AG08396 (cell line): ENCODE measurements at places on chromosomes 3 and 15.
A peak's percentile ranks its signal among the peaks of the same experiment; 100 is the strongest.

- DNase-seq, result no peak
These were observed 615.2 kb upstream of the NR2F2 start for GRCh38 chr15:95715116-95715903.

- DNase-seq, result no peak
These were observed 8.0 kb downstream of the IDH3A start for GRCh38 chr15:78157203-78157602.

DNA sequence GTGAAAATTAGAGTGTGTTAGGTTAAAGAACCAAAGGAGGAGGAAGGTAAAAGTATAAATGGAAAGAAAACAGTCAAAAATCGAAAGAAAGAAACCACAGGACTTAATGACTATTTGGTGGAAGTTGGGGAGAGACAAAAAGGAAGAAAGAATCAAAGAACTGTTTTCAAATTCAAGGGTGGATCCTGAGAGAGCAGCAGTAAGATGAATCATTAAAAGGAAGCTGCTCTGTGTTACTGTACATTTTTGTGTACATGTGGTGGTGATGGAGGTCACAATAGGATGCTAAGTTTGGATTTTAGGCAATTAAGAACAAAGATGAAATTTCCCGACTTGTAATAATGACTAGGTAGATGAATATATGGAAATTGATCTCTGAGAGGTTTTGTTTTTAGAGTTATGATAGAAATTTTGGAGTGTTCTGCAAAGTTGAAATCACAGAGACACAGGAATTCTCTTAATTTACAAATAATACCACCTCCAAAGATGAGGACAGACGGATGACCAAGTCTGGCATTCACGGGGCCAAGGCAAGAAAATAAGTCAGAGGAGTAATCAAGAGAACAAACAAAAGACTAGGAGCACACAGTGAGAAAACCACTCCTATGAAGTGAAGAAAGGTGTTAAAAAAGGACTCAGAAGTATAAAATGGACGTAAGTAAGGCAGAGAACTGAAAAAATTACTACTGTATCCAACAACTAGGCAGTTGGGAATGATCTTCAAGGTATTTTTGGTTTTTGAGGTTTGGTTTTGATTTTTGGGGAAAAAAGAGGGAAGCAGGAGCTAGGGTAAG, 7.1 kb downstream of the DHX36 start:
- no peak for DNase-seq

DNA sequence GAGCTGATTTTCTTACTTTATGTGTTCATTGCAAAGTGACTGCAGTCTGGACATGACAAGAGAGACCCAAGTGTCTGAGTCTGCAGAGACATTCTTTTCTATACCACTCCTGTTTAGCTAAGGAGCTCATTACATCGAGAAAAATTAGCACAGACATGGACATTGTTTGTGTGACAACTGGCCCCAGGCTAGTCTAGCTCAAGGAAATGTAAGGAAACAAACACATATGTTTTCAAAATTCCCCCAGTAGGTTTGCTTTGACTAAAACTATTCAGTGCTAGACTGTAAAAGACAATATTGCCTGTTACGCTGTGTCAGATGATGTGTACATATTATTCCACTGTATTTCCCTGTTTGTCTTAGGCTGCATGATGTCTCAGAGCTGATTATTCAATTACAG, 40.9 kb downstream of the TPRG1 start:
- DNase-seq, result no peak

DNA sequence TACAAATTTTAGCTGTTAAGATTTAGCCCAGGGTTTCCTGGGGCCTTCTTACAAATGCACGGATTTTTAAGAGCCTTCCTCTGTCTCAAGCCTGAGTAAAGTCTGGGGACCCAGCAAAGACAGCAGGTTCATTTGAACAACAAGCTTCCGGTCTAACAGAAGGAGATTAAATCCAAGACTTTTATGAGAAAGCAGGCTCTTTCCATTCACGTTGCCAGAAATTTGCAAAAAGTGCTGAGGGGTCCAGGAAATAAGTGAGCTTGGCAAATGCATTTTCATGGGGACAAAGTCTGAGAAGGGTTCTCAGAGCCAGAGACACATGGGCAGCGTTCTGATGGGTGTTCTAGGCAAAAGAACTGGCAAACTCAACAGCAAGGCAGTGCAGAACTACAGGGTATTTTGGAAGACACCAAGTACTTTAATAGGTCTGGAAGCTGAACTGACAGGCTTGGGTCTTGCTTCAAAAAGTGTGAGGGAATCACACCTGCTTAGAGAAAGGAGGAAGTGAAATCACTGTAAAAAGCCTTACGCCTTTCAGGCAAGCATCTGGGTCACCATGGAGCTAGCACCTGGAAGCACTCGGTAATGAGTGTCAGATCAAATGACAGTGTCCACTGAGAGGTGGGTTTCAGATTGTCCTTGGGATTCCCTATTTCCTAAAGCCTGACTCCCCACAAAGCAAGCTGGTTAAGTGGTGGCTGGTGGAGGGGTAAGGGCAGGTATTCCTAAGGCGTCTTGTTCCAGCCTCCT, 115.8 kb upstream of the ARHGEF3 start:
- DNase-seq, result no peak

DNA sequence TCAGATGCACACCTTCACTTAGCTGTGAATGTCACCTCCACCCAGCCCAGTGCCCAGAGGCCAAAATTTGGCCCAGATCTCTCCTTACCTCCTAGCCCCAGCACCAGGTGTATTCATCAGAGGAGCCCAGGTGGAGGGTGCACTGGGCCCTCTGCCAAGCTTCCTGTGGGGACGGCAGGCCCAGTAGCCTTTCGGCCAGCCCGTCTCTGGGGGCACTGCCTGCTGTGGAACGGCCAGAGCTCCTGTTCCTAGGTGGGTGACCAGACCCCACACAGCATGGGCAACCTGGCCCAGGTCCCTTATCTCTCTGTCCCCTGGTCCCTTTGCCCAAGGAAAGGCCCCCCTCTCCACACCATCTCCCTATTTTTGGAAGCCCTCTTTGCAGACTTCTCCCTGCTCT, 67.8 kb downstream of the AAGAB start:
- DNase-seq, result peak; percentile 1

DNA sequence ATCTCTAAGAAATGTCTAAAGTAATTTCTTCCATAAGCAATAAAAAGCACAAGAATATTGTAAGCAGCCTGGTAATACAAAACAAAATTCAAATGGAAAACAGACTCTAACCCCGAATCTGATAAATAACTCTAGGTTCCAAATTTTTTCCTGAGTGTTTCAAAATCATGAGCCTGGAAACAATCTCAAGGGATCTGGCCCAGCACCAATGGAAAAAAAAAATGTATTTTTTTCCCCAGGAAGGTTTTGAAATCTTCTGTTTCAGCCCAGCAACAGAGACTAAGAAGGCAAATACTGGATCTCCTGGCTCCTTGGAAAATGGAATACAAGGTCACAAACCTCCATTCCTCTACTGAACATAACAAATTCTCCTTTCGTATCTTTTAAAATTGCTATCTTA, 13.0 kb downstream of the TBC1D2B start:
- DNase-seq, result no peak

- DNase-seq, result peak; percentile 47
These were observed 109.1 kb downstream of the COL6A6 start for GRCh38 chr3:130626049-130626448.

DNA sequence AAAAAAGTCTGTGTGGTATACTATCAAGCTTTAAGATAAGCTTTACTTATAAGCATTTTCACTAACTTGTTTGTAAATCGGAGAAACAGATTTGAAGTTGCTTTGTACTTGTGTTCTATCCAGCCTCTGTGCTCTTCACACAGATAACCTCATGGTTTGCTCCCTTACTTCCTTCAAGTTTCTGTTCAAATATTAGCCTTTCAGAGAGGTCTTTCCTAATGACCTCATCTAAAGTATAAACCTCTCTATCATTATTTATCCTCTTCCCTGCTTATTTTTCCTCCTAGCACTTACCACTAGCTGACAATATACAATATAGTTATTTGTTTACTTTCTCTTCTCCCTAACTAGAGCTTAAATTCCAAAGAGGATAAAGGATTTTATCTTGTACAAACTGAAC, 180.0 kb downstream of the CBLB start:
- DNase-seq, result no peak

- DNase-seq, result no peak
These were observed 13.3 kb downstream of the ZNF280D start for GRCh38 chr15:56719774-56720555.

- DNase-seq, result no peak
These were observed 1145.3 kb downstream of the OTOL1 start for GRCh38 chr3:162641907-162642306.

DNA sequence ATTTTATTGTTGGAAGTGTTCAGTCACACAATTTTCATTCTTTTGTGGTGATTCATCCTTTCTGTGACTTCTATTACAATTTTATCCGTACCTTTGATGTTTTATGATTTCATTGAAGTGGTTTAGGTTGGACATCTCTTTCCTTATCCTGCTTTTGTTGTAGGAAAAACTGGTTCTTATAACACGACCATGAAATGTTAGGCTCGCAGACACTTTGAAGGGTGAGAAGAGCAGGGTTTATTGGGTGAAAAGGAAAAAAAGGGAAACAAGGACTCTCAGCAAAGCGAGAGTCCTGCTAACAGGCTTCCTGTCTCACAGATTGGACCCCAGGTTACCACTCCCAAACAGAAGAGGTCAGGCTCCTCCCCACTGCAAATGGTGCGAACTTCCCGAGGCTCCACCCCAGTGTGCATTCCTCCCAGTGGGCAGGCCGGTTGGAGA, 257.4 kb downstream of the STXBP5L start:
- no peak for DNase-seq

DNA sequence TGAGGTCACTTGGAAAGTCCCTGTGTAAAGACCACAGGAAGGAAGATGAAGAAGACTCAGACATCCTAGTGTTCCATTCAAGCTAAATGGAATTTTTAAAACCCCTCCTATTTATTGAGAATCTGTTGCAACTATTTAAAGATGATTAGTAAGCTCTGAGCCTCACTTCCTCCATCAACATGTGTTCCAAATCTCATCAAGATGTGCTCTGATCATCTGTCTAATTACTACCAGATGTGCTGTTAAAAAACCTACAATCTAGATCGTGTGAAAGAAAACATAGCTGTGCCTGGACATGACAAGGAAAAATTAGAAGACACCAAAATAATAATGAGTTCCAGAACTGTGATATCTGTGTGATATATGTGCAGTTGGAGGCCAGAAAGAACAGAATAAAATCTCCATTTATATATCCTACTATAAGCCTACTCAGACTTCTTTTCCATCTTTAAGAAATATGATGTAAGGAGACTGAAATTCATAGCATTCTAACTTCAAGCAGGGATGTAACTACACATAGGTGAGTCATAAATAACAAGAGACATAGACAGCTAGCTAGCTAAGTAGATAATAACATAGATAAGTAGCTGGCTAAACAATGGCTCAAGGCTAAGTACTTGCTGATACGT, 7.8 kb downstream of the XPC start:
- peak; percentile 20 for DNase-seq

DNA sequence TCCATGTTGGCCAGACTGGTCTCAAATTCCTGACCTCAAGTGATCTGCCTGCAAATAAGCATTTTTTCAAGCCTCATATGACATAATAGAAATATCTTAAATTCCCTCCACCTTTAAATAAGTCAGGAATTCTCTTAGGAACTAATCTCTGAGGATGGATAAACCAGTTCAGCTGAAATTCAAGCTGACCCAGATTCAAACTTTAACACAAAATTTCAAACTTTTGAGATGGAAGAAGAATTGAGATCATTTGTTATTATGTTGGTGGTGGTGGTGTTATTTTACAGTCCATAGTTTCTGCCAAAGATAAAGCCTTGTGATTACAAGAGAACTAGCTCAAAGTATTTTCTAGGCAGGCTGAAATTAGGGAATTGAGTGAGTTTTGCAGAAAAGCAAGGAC, 85.5 kb downstream of the SSR3 start:
- no peak for DNase-seq

- no peak for DNase-seq
These were observed 71.3 kb downstream of the COL8A1 start for GRCh38 chr3:99709686-99710085.

- no peak for DNase-seq
These were observed 129.1 kb upstream of the CNTN6 start for GRCh38 chr3:963755-964154.

DNA sequence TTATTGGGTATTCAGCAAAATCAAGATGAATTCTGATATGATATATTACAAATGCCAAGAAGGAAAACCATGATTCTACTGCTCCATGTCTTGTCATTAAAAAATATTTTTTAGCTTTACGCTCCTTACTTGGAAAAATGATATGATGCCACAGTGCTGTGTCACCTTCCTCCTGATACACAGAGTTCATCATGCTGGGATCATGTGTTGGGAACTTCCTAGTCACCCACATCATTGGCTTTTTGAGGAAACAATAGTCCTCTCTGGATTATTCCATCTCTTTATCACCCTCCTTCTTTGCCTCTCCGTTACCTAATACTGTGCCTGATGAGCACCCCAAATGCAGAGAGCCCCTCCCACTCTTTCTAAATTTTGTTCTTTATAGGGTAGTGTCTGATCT, 94.3 kb upstream of the PFN2 start:
- no peak for DNase-seq

DNA sequence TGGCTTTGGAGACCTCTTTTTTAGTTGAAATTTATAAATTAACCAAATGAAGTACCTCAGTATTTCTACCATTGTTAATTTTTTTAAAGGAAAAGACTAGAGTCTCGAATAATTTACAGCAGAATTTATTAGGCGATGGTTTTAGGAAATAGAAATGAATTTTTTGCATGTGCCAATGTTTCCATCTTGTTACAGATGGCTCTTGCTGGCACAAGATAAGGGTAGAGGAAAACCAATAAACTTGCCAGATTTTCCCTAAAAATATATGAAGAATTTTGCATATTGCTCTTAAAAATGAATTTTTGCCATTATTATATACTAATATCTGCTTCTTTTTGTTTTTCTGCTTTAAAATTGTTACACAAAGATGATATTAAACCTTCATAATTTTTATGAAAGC, 380.7 kb downstream of the NLGN1 start:
- no peak for DNase-seq

- DNase-seq, result peak; percentile 21
These were observed 115.6 kb downstream of the CHDH start for GRCh38 chr3:53730576-53730975.

DNA sequence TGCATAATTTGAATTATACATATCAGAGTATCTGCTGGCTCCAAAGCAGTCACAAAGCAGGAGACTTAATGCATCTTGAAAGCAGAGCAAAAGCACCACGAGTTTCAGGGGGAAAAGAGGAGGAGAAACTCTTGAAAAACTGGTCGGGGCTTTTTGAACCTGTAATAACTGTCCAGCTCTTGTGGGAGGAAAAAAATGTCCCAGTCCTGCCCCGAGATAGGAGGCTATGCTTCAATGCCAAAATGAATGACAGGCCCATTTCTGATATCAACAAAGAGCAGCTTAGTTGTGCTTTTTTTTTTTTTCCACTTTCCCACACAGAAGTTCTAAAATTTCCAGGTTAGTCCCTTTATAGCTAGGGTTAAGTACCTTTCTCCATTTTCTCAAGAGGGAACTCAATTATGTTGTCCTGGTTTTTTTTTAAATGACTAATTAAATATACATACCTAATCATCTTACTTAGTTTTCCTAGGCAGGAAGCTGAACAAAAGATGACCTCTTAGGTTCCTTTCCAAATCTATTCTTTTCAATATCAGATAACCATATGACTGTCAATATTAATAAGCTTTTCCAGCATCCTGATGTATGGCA, 120.2 kb downstream of the TFDP2 start:
- no peak for DNase-seq
